KBM-7 (cell line): ENCODE measurements at places on chromosomes 11 and 22.

GRCh38 chr11:59186130-59186594 lies 14.2 kb downstream of the DTX4 start:
- peak; percentile 63 for DNase-seq

GRCh38 chr11:829847-830294 lies 2.2 kb downstream of the CRACR2B start:
- DNase-seq: no peak

GRCh38 chr11:77301510-77301909 lies at the start of gene GDPD4:
Gene GDPD4 (minus strand): TSS chr11:77301686. CDS start chr11:77285137, 16,549 bp downstream.
- no peak for DNase-seq

GRCh38 chr22:39942439-39943230 lies 17.6 kb upstream of the TMA7B start:
- DNase-seq: no peak

GRCh38 chr11:13320688-13321087 lies 43.1 kb downstream of the BMAL1 start:
- DNase-seq: no peak

DNA sequence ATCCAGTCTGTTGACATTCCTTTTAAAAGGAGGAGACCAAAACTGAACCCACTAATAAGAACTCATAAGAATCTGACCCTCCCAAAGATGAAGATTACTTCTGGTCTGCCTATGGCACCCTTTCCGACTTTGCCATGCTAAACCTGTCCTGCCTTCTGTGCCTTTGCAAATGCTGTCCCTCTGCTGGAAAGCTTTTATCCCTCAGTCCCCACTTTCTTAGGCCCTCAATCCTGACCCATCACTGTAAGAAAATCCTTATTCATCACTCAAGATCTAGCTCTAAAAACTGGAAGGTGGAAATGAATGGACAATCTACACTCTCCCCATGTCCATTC lies 10.4 kb downstream of the MPZL3 start:
- no peak for DNase-seq

GRCh38 chr11:27421819-27422494 lies 50.6 kb downstream of the LGR4 start:
- DNase-seq: no peak

DNA sequence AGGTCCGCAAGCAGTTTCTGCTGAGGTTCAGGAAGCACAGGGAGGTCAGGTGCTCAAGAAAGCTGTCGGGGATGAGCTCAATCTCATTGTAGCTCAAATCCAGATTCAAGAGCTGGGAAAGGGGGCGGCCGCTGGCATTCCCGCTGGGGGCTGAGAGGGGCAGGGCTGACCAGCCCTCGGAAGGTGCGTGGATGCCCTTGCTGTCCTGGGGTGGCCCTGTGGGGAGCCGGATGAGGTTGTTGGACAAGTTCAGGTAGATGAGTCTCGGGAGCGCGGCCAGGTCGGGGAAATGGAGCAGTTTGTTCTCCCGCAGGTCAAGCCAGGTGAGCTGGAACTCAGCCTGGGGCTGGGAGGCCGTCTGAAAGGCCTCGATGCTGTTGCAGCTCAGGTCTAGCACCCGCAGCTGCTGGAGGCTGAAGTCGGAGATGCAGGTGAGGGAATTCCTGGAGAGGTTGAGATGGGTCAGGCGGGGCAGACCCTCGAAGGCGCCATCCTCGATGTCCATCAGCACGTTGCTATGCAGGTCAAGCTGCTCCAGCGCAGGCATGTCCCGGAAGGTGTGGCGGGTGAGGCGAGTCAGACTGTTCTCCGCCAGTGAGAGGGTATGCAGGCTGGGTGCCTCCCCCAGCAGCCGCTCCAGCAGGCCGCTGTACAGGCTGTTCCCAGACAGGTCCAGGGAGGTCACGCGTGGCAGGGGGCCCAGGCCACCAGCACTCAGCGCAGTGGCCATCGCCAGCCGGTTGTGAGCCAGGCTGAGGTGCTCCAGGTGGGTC lies 9.8 kb downstream of the LRRC32 start:
- DNase-seq: no peak

- no peak for DNase-seq
Measured at GRCh38 chr11:73945396-73945795, 5.4 kb upstream of the DNAJB13 start.

DNA sequence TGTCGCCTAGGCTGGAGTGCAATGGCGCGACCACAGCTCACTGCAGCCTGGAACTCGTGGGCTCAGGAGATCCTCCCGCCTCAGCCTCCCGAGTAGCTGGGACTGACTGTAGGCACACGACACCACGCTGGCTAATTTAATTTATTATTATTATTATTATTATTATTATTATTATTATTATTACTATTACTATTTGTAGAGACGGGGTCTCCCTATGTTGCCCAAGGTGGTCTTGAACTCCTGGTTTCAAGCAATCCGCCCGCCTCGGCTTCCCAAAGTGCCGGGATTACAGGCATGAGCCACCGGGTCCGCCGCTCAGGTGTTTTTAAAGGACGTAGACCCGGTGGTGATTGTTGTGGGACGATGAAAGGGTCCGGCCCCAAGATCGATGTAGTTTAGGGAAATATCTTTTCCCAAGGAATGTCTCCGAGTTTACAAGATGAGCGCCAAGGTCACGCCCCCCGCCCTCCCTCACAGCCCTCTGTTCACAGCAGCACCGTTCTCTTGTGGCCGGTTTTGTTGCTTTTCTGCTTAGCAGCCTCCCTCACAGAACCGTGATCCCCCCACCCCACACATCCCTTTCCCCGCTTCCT lies 728 bp upstream of the POGLUT3 start:
- no peak for DNase-seq

DNA sequence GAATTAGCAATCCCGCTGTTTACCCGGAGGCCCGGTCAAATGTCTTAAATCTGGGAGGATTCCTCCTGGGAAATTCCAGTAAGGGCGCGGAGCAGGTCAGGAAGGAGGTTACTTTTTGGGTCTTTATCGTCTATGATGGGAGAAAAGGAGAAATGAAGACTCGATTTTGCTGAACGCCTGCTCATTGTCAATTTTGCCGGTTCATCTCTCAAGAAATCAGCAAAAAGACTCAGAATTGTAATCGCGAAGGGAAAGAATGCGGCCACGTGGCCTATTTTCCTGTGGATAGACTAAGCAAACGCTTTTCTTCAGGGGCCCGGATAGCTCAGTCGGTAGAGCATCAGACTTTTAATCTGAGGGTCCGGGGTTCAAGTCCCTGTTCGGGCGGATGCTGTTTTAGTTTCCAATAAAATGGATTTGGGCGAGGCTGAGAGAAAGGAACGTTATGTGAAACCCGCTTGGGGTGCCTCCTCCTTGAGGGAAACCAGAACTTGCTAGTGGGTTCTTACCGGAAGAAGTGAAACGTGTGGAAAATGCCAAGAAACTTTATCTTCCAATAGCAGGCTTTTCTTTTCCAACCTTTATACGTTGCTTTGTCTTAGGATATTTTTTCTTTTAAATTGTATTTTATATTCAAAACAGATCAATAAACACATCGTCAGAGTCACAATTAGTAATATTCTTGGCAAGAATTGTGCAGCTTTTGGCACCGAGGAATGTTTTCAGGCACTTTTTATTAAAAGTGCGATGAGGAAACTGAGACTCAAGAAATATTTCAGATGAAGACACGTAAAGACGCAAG lies 45.0 kb downstream of the OR4D9 start:
- peak; percentile 88 for DNase-seq

GRCh38 chr11:116342148-116342547 lies 430.6 kb downstream of the BUD13 start:
- DNase-seq: no peak

DNA sequence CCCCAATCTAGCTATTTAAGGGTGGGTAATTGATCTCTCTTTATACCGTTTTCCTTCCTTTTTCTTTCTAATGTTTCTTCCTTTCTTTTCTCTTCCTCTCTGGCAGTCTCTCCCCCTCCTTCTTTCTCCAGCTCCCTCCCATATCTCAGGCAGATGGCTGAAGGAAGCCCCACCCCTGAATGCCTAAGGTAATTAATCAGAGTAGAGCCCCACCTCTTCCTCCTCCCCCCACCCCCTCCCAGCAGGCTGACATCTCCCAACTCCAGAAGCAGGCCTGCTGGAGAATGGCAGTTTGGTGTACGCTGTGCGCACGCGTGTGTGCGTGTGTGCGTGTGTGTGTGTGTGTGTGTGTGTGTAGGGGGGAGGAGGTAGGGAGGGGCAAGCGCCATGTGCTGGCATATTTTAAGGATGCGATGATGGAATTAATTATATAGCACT lies 122.6 kb downstream of the APOL5 start:
- DNase-seq: peak; percentile 90

DNA sequence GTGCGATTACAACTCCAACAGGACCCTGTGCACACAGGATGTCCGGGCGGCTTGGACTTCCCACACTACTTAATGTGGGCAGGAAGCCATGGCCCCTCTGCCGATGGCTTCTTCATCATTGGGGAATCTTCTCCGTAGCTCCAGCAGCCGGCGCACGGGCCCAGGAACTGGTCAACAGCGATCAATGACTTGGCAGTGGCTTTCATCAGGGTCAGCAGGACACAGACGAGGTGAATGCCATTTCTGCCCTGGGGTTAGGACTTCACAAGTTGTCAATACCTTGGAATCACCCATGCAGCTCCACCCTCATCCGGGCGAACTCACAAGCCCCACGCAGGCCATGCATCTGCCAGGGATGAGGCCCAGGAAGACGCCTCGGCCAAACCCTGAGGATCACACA lies 645.7 kb downstream of the BRD1 start:
- DNase-seq: no peak

GRCh38 chr11:3971756-3972404 lies 116.4 kb downstream of the STIM1 start:
- no peak for DNase-seq

GRCh38 chr11:35629914-35630313 lies 11.7 kb downstream of the FJX1 start:
- DNase-seq: no peak

DNA sequence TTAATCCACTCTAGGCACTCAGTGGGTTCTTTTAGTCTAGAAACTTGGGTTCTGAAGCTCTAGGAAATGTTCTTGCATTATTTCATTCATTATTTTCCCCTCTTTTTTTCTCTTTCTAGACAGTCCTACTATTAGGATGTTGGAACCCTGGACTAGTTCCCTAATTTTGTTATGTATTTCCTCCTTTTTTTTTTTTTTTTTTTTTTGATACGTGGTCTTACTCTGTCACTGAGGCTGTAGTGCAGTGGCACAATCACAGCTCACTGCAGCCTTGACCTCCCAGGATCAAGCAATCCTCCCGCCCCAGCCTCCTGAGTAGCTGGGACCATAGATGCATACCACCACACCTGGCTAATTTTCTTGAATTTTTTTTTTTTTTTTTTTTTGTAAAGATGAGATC lies 9.4 kb downstream of the UPB1 start:
- no peak for DNase-seq

- no peak for DNase-seq
Measured at GRCh38 chr22:17514084-17514483, 49.2 kb upstream of the SLC25A18 start.

- peak; percentile 67 for DNase-seq
Measured at GRCh38 chr11:17598700-17599459, 51.8 kb downstream of the OTOG start.

DNA sequence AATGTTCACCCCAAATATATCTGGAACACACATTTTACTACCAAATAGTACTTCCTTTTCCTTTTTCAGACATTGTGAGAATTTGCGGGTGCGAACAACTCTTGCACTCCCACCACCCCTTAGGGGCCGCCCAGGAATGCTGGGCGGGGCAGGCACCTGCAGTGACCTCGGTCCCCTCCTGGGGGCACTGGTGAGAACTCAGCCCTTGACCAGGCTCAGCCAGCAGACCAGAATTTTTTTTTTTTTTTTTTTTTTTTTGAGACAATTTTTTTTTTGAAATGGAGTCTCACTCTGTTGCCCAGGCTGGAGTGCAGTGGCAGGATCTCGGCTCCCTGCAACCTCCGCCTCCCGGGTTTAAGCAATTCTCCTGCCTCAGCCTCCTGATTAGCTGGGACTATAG lies 75.8 kb downstream of the ARHGAP8 start:
- DNase-seq: peak; percentile 47

- DNase-seq: no peak
Measured at GRCh38 chr11:58928691-58929090, 10.6 kb upstream of the GLYATL1 start.

GRCh38 chr22:50018608-50019285 lies 6.2 kb upstream of the IL17REL start:
- no peak for DNase-seq

DNA sequence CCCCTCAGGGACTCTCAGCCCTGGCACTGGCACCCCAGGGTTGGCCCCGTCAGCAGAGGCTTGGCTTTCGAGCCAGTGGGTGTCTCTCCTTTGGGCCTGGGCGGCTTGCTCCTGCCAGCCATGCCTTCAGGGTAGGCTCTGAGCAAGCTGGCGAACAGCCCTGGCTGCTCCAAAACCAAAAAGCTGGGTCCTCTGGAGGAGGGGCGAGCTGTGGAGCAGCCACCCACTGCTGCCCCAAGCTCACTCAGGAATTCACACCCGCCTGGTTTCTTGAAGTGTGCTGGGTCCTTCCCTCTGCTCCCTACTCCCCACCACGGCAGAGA lies 6.2 kb downstream of the YDJC start:
- no peak for DNase-seq

GRCh38 chr22:24893341-24894070 lies 53.0 kb downstream of the LHFPL7 start:
- no peak for DNase-seq

- no peak for DNase-seq
Measured at GRCh38 chr11:12764187-12764914, 90.1 kb downstream of the TEAD1 start.

- no peak for DNase-seq
Measured at GRCh38 chr11:129973068-129973467, 29.6 kb downstream of the PRDM10 start.

DNA sequence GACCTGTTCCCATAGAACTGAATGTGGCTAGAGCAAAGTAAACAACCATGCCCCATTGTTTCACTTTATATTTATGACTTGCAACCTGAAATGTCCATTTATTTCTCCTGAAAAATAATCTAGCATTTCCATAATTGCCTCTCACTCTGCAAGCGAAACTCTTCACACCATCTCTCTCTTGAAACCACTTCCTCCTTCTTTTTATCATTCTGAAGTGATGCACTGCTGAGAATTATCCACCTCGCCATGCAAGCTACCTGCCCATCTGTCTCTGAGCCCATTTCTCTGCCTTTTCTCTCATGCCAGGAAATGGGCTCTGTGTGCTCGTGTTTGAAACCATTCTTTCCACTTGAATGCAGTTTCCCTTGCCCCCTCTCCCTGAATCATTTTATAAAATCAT lies 13.5 kb downstream of the MRGPRX3 start:
- no peak for DNase-seq

DNA sequence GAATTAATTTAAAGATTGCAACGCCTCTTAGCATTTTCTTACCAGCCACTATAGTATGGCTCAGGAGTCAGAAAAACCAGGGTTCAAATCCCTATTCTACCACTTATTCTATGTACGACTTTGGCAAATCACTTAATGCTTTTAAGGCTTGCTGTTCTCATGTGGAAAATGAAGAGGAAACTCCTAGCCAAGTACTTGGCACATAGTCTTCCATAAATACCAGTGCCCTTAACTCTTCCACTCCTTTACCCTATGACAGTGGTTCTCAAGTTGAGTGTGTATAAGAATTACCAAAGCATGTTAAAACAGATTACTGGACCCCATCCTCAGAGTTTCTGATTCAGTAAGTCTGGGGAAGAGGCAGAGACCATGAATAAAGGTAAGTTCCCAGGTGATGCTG lies 107.6 kb downstream of the RBFOX2 start:
- no peak for DNase-seq

- DNase-seq: no peak
Measured at GRCh38 chr11:88480223-88480622, 142.7 kb upstream of the CTSC start.
